ENCODE measurements at places on chromosomes 5 and 9.
A peak's percentile ranks its signal among the peaks of the same experiment; 100 is the strongest.

- DNase-seq: no peak
Observed at GRCh38 chr9:106112935-106113334, 418.6 kb downstream of the TMEM38B start.

- no peak for DNase-seq
Observed at GRCh38 chr5:10592601-10593000, 28.7 kb downstream of the ANKRD33B start.

DNA sequence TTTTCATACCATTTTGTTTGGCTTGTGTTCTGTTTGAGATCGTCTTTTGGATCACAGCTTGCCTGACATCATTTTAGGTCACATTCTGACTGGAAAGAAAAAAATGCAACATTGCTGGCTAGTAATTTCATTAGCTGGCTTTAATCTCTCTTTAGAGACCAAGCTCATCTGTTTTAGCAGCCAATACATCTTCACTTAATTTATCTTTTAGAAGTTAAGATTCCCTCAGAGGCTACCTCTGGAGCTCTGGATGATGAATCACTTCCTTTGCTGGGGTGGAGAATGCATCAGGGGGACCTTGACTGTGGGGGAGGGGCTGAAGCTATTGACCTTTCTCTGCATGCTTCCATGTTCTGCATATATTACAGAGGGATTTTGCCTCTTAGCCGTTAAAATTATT is 181.5 kb upstream of the OTULINL start:
- DNase-seq: peak; percentile 85

- no peak for DNase-seq
Observed at GRCh38 chr5:165616490-165617405, 2111.3 kb downstream of the MAT2B start.

GRCh38 chr5:168261227-168261571 is 30.2 kb upstream of the WWC1 start:
- DNase-seq: no peak

DNA sequence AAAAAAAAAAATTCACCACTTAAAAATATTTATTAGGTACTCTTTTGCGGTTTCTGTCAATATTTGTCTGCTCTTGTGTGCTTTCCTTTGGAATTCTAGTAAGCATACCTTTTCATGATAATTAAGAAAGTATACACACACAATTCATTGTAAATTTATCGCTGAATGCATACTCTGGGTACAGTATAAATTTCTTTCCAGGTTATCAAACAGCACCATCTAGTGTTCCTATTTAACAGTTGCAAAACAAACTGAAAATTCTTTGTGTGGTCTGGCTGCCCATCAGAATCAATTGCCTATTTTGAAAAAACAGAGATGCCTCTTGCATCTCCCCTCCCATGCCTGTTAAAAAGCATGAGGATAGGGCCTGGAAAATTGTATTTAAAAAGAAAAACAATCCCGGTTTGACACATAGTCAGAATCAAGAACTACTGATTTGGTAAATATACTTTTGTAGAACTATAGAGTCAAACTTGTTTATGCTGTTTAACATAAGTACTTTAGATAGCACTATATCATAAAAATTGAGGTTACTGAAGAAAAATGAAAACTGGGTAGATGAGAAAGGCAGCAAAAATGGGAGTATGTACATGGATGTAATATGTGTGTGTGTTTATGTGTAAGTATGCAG is 16.2 kb downstream of the PGGT1B start:
- peak; percentile 15 for DNase-seq

DNA sequence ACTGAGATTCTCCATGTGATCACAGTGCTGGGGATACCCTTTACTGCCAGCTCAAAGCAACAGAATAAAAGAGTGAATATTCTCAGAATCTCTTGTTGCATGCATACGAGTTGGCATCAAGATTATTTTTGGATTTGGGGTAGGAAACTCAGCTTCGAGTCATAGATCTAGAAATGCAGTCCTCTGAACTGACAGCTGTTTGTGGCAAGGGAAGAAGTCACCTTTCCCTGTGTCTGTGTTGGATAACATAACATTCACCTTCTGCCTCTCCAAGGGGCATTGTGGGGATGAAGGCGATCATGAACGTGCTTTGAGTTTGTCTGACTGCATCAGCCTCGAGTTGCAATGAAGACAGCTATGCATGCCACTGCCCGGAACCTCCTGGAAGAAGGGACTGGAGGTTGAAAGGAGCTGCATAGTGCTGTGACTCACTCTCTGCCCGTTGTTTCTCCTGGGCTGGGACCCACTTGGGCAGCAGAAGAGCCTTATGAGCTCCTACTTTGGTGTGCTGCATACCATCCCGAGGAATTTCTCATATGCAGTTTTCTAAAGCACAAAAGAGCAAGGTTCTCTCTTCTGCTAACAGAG is 231.7 kb downstream of the ARHGAP26 start:
- DNase-seq: no peak

DNA sequence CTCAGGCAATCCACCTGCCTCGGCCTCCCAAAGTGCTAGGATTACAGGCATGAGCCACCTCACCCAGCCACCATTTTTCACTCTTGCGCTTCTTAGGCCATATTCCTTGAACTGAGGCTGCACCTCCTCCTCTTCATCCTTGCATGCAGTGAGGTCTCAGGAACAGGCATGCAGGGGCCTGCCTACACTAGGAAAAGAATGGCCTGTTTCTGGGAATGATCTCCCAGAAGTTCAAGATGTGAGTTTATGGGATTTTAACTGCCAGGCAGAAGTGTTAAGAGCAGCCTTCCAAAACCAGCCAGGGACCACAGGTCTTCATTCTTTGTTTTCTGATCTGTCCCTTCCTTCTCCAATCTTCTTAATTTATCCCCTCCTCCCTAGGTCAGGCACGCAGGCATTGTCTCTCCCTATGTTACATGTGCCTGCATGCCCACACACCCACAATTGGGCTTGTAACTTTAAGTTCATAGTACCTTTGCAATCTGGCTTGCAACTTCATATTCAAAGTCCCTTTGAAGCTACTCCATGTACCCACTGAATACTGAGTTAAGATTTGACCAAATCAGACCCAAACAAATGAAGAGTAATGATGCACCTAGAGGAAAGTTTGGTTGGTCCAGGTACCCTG is 10.5 kb upstream of the HSPA4 start:
- DNase-seq: no peak

DNA sequence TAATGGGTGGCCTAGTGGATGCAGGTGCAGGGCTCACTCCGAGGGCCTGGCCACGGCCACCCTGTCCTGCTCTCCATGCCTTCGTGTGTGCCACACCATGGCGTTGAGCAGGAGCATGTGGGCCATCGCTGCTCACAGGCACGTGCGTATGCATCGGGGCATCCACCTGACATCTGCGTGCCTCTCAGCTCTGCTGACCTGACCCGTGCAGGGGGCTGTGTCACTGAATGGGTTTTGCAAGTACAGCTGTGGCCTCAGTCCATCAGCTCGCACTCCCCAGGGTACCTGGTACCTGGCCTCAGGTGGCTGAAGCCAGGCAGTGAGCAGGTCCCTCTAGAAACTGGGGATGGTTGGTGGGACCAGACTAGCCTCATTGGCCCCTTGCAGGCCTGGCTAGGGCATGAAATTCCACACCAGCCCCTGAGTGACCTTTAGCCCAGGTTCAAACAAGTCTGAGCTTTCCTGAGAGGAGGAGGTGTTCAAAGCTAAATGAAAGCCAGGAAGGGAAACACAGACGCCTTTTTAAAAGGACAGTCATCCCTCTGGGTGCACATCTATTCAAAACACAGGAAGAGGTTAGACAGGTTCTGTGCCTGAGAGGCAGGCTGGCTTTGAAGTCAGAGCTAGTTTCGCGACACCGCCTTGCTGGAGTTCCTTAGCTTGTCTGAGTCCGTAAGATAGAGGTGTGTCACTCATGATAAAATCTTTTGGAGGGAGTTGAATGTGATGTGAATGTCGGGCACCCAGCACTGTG is 74.0 kb downstream of the MACROH2A1 start:
- DNase-seq: no peak

DNA sequence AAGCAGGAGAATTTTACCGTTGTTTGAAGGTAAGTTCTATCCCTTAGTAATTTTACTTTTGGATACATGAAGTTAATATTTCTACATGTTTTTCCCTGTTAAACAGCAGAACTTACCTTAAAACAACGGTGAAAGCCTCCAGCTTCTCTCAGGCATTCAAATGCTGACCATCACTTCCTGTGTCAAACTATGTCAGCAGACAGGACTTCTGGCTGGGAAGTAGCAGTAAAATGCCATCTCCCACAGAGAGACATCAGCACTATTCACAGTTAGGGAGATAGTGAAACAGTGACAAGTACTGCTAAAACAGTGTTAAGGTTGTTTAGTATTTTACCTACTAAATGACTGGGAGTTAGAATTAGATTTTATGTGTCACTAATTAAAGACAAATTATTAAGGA is 34.2 kb upstream of the GOLGA1 start:
- DNase-seq: no peak

- no peak for DNase-seq
Observed at GRCh38 chr5:66987126-66987525, 209.5 kb downstream of the CD180 start.

DNA sequence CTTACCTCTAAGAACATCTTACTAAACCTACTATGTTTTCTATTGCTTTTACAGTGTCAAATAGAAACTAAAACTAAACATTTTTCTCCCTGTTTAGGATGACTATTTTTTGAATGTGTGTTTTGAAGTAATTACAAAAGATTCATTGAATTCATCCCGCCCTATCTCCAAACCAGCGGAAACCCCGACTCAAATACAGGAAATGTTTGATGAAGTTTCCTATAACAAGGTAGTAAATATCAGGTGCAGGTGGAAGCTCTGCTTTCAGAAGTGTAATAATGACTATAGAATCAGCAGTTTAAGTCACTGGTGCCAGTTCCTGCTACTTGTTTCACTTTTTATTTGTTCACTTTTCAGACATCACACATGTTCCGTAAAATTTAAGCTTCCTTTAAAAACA is 20.0 kb downstream of the ERAP2 start:
- no peak for DNase-seq

- no peak for DNase-seq
Observed at GRCh38 chr9:128405077-128405779, 15.4 kb upstream of the CERCAM start.

DNA sequence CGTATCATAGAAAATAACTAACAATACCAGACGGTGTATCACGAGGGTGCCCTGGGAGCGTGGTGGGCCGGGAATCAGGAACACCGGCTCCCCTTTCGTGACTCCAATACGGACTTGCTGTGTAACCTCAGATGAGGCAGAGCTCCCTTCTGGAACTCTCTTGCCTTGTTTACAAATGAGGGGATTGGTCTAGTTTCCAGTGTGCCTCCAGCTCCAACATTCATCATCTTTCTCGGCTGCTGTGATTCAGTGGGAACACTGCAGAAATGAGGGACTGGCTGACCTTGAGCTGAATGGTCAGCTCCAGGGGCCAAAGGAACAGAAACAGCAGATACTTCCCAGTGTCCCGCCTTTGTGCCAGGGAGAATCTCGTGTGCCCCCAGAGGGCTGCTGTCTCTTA is 22.6 kb upstream of the TGFBI start:
- DNase-seq: no peak

GRCh38 chr5:96133341-96134079 is 171.9 kb upstream of the ELL2 start:
- DNase-seq: peak; percentile 35

GRCh38 chr5:150499437-150499956 is 8.4 kb upstream of the NDST1 start:
- DNase-seq: no peak

DNA sequence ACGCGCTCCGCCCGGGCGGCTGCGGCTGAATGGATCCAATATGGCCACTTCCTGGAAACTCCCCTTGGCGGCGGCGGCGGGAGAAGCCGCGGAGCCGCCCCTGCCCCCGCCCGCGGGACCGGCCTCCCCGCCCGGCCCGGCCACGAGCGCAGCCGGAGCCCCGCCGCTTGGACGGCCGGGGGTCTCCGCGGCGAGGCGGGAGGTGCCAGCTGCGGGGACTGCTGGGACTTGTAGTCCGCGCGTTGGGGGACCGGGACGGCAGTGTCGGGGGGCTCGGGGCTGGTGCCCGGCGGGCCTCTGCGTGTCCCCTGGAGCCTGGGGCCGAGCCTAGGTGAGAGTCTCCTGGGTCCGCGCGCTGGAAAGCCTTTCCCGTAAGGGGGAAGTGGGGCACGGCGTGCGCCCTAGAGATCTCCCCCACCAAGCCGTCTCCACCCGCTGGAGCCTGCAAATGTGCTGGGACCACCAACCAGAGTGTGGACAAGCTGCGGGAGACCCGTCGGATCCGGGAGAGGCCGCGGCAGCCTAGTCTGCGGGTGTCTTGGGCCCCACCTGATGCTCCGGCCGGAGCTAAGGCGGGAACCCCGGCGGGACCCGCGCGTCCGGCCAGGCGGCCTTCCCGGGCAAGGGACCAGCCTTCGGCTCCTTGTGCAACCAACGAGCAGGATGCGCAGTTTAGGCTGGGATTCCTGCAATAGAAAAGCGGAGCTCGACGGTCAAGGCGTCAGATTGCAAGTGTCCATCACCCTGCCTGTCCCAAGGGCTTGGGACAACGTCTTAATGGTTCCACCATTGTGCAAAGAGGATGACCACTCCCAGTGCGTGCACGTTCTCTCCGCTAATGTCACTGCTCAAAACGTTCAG is at the start of gene SEPTIN8:
TSS of gene SEPTIN8 (minus strand) at position 31 of the 861 bp plus-strand sequence. CDS start 102 bp downstream, outside the sequence.
- DNase-seq: peak; percentile 44

DNA sequence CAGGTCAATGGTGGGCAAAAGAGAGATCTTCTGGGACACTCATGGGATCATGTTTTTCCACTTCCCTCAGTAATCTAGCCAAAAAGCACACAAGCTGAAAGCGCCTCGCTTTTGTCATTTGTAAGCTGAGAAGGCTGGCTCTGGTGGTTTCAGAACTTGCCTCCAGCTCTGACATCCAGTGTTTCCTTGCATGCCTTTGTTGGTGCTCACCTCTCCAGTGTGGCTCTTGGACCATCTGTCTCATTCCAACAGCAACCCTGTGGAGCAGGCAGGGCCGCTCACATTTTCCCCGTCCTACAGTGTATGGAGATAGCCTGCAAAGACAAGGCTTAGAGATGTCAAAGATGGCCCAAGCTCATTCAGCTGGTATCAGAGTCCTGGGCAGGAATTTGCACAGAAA is 160.8 kb upstream of the KLF4 start:
- no peak for DNase-seq
